ENCODE measurements at places on chromosomes 3 and 15.

DNA sequence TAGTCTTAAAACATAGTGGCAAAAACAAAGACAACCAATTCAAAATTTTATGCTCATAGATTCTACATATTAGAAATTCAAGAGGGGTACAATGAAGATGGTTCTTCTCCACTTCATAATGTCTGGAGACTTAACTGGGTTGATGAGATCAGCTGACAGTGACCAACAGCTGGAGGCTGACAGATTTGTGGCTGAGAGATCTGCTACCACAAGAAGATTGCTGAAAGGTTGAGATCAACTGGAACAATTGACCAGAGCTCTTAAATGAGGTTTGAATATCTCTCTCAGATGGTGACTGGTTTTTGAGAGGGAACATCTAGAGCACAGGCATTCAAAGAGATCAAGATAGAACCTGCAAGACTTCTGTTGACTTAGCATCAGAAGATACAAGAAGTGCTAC is 254.1 kb upstream of the ARPP21 start:
- no peak for DNase-seq

DNA sequence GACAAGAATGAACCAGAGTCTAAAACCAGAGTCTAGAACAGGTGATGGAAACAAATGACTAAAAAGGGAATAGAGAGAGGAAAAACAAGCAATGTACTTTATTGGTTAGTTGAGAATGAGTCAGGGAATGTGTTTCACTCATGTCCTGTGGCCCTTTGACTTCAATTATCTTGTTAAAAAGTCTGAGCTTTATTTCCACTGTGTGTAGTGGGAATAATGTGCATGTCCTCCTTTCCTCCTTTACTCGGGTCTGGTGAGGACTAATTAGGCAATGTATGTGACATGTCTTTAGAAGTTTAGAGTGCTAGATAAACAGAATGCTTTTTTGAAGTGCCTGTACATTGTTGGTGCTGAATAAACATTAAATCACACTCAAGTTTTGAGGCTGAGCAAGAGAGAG is 21.3 kb downstream of the LSAMP start:
- no peak for DNase-seq

GRCh38 chr3:191236646-191237045 is 37.6 kb downstream of the OSTN start:
- DNase-seq, result no peak

DNA sequence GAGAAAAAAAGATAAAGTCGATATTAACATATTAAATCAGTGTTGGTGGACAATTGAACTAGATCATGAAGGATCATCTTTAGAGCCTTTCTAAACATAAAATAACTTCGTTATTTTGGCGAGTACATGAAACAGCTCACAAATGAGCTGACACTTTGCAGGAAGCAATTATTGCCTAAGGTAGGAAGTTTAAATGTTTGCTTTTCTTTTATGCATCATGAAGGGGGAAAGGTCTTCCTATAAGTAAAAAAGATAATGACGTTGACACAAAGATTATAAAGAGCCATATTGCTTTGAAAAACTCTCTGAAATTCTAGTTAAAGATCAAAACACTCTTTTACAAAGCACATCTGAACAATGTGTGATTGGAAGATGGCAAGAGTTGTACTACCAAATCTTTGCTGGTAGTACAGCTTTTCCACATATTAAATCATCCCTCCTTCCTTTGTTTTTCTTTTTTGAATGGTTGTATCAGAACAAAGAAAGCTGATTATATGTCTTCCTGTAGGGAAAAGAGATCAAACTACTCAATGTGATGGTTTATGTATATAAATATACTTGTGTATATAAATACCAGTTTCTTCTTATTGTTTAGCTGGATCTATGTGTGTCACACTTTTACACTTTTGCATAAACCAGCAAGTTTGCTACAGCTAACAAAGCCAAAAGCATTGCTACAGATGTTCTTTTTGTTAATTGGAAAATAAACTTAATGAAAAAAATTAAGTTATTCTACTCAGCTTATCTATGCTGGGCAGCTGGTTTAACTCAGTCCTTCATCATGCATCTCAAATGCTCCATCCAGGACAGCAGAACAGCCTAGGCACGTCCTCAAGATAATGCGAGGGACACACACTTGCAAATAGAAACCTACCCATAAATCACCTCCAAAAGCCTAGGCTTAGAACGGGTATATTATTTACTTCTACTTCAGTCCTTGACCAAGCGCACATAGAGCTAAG is 850.8 kb upstream of the ROBO1 start:
- DNase-seq, result no peak

DNA sequence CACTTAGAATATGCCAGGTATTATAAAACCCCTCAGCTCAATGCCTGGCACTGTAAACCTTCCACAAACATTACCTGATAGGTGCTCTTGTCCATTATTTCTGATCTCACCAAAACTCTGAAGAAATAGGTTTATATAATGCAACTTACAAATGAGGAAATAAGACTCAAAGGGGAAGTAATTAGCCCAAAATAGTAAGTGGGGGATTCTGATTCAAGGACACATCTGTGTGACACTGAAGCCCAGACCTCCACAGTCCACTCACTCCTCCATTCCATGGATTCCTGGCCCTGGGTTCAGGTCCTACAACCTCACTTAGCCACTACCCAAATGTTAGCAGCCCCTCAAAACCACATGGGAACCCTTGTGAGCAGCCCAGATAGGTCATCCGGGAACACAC is 49.9 kb downstream of the TRANK1 start:
- no peak for DNase-seq

DNA sequence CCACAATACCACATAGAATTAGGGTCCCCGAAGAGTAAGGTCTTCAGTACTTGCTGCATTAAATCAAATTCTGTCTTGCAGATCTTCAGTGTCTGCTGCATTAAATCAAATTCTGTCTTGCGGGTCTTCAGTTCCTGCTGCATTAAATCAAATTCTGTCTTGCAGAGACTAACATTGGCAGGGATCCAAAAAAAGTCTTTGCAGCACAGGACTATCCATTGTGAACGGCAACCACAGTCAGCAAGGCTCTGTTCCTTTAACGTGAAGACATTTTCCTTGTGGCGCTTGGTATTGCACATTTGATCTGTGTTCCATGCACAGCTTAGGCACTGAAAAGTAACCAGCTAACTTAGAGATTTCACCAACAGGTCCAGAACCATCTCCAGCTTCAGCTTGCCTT is 46.8 kb upstream of the POMGNT2 start:
- DNase-seq, result no peak

- no peak for DNase-seq
Measured at GRCh38 chr15:27670486-27671209, 428.5 kb downstream of the OCA2 start.

- DNase-seq, result no peak
Measured at GRCh38 chr3:193847402-193847801, 254.4 kb downstream of the OPA1 start.

Data from GOT3 (cell line).